ENCODE measurements at places on chromosomes 7 and 10.

GRCh38 chr7:109094-109493, 83.3 kb upstream of the FAM20C start:
- no peak for DNase-seq

DNA sequence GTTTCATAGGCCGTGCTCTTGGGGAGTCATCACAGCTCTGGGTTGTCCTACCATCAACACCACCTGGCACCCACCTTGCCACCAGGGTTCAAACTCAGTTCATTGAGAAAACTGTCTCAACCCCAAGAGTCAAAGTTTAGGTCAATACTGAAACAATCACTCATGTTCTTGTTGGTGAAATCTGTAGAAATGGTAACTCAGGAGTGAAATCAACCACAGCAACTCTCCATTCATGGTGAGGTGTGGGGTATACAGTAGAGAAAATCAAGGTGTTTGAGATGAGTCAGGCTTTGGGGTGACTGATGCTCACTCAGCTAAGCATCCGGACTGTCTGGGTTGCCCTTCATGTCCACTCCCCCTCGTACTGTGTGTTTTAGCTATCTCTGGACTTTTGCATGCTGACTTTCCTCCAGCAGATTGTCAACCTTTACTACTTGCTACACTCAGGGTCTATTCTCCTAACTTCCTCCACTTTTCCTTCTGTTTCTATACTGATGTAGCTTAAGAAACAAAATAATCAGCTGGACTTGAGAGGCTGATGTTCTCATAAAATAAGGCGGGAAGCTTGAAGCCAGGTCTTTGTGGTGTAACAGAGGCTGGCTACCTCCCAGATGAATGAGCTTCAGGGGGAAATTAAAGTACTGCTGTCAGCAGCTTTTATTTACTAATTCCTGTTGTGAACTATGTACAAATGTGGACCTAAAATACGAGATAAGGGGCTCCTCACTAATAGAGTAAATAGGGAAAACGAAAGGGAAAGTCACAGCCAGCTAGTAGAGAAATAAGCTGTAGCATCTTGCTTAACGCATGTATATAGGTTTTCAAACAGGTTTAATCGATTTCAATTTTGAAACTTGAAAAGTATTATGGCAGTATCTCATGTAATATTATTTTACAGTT, 173.6 kb upstream of the AKR1E2 start:
- no peak for DNase-seq

DNA sequence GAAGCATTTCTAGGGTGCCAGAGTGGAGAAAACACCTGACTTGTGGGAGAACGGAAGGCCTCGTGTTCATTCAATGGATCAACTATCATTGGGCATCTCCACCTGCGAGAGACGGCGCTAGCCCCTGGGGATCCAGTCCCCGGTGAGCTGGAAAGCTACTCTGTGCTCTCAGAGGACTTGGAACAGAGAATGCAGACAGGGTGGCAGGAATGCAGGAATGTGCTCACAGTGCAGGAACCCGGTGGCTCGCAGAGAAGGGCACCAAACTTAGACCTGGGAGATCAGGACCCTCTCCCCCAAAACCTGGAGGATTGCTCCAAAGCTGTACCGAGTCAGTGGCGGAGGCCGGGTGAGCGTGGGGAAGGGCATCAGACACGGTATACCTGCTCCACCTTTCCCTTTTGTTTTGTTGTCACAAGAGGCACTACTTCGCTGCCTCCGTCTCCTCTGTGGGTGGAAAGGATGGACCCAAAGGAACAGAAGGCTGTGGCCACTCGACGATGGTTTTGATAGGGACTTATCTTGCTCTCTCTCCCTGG, 569.0 kb upstream of the C7orf33 start:
- DNase-seq, result no peak

GRCh38 chr10:91378061-91378460, 32.1 kb upstream of the HECTD2 start:
- no peak for DNase-seq
